ENCODE measurements at places on chromosomes 11 and 22.
A peak's percentile ranks its signal among the peaks of the same experiment; 100 is the strongest.

DNA sequence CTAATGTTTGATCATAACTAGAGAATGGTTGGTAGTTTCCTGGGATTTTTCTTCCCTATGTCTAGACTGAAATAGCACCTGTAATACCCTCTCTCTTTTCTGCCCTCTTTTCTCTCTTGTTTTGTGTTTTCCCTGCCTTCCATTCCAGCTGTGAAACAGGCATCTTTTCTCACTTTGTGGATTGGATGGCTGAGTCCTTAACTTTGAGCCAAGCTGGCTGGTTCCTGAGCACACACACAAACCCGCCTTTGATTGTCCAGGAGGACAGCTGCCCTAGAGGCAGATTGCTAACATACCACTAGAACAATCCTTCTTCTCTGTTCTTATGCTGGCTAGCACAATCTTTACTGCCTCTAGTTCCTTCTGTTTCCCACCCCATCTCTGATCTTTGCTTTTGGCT is 17.7 kb downstream of the CTNND1 start:
- peak; percentile 78 for DNase-seq

DNA sequence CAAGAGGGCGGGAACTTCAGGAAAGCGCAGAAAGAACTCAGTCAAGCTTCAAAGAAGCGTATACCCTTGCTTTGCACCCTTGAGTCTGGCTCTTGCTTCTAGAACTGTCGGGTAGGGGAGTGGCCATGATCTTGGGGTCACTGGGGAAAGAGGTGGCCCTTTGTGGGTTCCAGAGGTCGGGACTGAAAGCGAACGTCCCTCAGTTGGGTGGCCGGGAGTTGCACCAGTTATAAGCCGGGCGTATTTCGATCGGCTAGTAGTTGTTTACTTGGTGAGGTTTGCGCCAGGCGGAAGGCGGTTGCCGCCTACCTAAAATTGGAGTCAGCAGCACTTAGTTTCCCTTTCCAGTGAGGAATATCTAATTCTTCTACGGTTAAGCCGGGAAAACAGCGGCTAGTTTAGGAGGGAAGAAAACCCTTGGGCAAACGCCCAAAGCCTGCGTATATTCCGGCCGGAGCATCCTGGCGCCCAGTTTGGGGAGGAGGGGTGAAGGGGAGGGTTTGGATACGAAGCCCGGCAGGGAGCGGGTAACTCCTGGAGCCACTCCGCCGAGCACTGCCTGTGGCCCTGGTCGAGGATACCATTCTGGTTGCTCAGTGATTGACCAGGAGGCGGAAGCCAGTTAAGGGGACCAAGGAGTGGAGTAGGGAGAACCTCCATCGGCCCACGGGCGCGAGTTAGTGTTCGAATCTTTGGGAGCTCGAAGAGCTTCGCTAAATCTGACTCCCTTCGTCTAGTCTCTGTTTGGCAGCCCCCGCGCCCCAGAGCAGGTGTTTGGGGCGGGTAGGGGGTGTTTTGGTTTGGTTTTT is 807 bp upstream of the WT1 start:
- DNase-seq = no peak

DNA sequence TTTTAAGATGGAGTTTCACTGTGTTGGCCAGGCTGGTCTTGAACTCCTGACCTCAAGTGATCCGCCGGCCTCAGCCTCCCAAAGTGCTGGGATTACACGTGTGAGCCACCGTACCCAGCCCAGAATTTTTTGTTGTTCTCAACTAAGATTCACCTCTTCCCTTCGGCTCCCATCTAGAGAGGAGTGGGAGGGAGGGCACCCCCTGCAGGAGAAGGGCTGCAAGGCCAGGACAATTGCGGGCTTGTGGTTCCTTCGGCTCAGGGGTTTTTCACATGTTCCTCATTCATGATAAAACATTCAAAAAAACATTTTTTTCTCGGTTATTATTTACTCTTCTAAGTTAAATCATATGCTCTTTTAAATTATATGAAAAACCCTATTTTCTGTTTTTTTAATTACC is 201.1 kb upstream of the LRRC4C start:
- no peak for DNase-seq

- DNase-seq = no peak
These were observed 184.3 kb upstream of the CTSC start for GRCh38 chr11:88521799-88522201.

GRCh38 chr11:110362971-110363509 is 66.6 kb upstream of the RDX start:
- peak; percentile 58 for DNase-seq

DNA sequence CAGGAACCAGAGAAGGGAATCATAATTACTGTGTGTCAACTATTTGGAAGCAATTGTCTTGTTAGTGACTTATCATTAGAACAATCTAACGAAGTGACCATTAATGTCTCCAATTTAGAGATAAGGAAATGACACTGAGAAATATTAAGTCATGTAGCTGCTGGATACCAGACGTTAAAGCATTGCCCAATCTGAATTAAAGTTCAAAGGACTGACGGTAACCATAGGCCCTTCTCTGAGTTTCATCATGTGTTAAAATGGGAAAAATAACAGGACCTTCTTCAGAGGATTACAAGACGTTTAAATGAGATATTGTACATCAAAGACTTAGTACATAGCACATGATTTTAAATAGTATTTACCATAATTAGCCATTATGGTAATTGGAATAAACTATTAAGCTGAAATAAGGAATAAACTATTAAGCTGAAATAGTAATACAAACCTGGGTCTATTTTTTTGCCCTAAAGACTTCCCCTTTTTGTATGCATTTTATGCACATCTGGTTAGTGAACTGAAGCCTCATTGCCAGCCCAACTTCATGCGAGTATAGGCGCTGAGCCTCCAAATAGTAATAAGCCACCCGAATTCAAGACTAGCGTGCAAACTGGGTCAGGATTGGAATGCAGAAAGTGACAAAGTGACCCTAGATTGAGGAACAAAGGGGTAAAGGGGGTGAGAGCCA is 41.0 kb downstream of the GLYATL1 start:
- DNase-seq = no peak
